ENCODE measurements at places on chromosomes 16 and 17.

DNA sequence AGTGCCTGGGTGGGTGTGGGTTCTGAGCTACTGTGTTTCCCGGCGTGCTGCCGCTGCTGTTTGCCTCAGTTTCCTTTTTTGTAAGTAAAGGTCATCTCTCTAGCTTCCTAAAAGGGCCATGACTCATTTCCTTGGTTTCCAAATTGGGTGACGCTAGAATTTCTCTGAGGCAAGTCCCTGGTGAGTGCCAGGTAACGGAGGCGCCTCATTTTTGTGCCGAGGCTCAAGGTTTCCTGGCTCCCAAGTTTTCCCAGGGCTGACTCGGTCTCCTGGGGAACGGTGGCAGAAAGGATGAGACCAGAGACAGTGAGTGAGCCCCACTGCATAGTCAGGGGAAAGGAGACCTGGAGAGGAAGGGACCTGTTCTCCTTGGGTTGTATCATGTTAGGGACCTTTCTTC is 20.3 kb downstream of the MSI2 start:
- no peak for DNase-seq

GRCh38 chr16:49987381-49987780 is 37.6 kb upstream of the CNEP1R1 start:
- no peak for DNase-seq

- DNase-seq, result no peak
Observed at GRCh38 chr17:8311131-8311790, 1.2 kb downstream of the ARHGEF15 start.

- DNase-seq, result no peak
Observed at GRCh38 chr16:31480851-31481536, 1.9 kb upstream of the SLC5A2 start.

- peak; percentile 37 for DNase-seq
Observed at GRCh38 chr17:70168977-70169708, at the start of gene KCNJ2. TSS of gene KCNJ2 (plus strand) at chr17:70169532. CDS start at chr17:70175040, 5,508 bp downstream.

DNA sequence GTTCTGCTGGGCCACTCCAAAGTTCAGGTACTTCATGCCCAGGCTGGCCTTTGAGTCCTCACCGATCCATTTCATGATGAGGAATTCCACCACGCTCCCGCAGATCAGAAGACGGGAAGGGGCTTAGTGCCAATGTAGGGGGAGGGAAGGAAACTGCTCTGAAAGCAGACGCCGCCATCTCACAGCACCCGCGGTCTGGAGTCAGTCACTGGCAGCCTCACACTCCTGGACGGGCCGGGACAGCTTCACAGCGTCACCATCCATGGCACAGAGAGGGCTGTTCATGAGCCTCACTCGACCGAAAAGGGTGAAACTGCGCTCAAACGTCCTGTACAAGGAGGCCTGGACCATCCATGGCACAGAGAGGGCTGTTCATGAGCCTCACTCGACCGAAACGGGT is 62.0 kb downstream of the RPH3AL start:
- no peak for DNase-seq

DNA sequence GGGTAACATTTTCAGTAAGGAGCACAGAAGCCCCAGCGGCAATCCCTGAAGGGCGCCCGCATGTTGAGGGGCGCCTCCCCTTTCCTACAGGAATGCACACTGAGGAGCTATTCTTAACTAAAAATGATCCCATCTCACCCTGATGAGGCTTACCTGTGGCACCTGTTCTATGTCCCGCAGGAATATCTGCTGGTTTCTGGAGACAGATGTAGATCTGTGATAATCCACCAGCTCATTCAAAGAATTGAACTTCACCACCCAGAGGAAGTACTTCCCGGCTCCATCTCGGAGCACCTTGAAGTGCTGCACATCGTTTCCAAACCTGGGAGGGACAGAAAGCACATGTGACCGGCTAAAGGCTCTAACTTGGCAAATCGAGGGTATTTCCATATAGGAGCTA is 32.3 kb upstream of the SLC25A19 start:
- no peak for DNase-seq

- DNase-seq, result peak; percentile 48
Observed at GRCh38 chr16:4123616-4124300, 7.5 kb upstream of the ADCY9 start.

GRCh38 chr16:24041834-24042631 is 206.2 kb downstream of the PRKCB start:
- DNase-seq, result peak; percentile 10

DNA sequence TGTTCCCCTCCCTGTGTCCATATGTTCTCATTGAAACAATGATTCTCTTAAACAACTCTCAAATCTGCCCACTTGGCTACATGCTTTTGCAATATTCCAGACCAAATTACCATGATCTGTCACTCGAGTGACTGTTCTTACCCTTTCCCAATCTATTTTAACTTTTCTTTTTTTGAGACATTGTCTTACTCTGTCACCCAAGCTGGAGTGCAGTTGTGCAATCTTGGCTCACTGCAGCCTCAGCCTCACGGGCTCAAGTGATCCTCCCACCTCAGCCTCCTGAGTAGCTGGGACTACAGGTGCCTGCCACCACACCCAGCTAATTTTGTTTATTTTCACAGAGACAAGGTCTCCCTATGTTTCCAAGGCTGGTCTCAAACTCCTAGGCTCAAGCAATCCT is 58.8 kb upstream of the CLEC18A start:
- DNase-seq, result no peak

- DNase-seq, result no peak
Observed at GRCh38 chr16:20107083-20107482, 33.4 kb upstream of the GPR139 start.

GRCh38 chr17:37086334-37086733 is 137.6 kb downstream of the AATF start:
- DNase-seq, result no peak

DNA sequence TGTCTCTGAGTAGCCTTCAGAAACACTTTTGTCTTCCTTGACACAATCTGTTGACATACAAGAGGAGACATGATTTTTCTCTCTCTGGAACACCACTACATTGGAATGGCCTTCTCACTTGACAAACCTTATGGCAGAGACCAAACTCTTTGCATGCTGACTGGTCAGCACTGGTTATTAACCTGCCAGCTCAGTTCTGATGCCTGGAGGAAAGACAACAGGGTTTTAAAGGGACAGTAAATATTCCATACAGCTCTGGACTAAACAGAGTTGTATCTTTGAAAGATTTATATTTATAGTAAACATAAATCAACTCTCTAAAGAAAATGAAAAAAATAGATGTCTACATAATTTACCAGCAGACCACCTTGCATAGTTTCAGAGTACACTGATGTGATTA is 1139.1 kb upstream of the CDH8 start:
- DNase-seq, result no peak

GRCh38 chr17:42317266-42317845 is 29.1 kb downstream of the STAT5A start:
- DNase-seq, result no peak

GRCh38 chr17:69342896-69343644 is 16.1 kb upstream of the ABCA5 start:
- no peak for DNase-seq

Data from NCI-H226 (cell line).